Iris pigment epithelial cell (primary cell): ENCODE measurements at places on chromosomes 11 and 22.
A peak's percentile ranks its signal among the peaks of the same experiment; 100 is the strongest.

GRCh38 chr11:61999141-61999975, 31.9 kb upstream of the FTH1 start:
- DNase-seq: peak; percentile 47

- DNase-seq: peak; percentile 56
Measured at GRCh38 chr11:64148226-64148916, 17.5 kb downstream of the MACROD1 start.

DNA sequence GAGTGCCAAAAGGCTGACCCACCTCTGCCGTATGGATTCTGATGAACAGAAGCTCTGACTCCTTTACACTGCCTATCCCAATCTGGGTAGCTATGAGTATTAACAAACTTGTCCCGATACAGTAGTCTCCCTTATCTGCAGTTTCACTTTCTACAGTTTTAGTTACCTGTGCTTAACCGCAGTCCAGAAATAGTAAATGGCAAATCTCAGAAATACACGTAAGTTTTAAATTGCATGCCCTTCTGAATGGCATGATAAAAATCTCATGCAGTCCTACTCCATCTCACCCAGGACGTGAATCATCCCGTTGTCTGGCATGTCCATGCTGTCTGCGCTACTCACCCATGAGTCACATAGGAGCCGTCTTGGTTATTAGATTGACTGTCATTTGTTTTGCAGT, 68.8 kb downstream of the SNX19 start:
- peak; percentile 93 for DNase-seq

DNA sequence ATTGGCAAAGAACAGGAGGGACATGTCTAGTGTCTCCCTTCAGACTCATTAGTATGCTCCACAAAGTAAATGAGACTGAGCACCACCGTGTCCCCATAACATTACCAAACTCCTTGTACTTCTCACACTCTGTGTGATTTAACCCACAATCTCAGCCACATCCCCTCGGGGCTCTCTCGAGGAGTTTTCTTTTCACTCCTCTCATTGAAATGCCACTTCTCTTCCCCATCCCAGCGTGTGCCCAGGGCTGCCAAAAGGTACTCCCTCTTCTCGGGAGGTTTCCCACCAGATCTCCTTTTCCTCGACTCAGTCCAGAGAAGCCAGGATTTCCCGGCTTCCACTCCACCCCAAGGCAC, 1.1 kb downstream of the RBFOX2 start:
- DNase-seq: no peak

GRCh38 chr11:59556115-59556916, 45.0 kb downstream of the OR4D9 start:
- DNase-seq: peak; percentile 92

- DNase-seq: peak; percentile 43
Measured at GRCh38 chr11:35619855-35620640, 1.8 kb downstream of the FJX1 start.

DNA sequence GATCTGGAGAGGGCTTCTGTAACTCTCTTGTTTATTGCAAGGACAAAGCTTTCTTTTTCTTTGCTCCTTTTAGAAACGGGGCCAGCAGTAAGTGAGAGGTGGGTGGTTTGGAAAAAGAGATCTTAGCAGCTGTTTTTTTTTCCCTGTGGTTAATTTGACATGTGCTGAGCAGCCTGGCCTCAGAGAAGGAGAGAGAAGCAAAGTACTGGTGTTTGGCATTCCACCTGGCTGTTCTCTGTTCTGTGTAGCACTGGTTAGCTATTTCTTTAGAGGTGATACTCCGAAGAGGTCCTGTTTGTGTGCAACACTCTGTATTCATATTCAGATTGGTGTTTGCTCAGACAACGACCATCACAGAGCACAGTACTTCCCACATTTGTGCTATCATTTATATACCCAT, 80.8 kb upstream of the SORL1-AS1 start:
- no peak for DNase-seq

- DNase-seq: no peak
Measured at GRCh38 chr22:35457729-35458546, 58.0 kb downstream of the MCM5 start.

DNA sequence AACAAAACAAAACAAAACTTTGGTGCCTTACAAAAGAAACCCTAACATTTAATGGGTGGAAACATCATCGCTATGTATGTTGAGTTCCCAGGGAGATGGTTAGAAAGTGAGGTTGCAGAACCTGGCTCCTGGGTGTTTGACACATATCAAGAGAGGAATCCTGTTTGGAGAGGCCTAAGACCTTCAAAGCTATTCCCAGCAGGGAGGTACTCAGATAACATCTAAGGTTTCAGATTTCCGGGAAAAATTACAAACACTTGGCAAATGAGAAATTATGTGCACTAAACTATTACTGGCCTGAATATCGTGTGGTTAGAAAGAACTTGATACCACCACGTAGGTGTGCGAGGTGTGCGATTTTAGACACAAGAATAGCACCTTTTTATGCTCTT, 18.5 kb downstream of the TRIM5 start:
- DNase-seq: peak; percentile 33

DNA sequence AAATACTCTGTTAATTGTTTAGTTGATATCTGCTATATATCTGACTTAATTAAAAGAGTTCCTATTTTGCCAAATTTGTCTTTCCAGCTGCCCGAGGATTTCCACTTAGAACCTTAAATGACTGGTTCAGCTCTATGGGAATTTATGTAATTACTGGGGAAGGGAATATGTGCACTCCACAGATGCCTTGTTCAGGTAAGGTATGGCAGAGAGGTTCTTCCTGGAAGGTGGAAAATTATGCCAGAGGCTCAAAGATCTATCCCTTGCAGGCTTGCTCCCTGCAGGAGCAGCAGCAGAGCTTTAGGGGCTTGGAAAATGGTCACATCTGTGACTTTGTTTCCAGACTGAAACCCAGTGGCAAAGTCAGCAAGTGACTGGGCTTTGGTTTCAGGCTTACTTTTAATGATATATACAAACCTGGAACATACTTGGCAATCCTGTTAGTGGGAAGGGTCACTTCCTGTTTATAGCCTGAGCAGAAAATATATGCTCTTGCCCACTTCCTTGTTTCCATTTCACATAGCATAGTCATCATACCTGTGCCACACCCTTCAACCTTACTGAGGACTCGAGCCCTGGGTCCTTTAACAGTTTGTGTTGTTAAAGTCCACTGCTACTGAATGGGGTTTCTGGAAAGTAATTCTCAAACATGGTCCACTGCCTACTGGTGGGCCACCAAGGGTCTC, 23.7 kb downstream of the WBP2NL start:
- no peak for DNase-seq

- no peak for DNase-seq
Measured at GRCh38 chr11:17840101-17840548, 105.5 kb downstream of the KCNC1 start.

DNA sequence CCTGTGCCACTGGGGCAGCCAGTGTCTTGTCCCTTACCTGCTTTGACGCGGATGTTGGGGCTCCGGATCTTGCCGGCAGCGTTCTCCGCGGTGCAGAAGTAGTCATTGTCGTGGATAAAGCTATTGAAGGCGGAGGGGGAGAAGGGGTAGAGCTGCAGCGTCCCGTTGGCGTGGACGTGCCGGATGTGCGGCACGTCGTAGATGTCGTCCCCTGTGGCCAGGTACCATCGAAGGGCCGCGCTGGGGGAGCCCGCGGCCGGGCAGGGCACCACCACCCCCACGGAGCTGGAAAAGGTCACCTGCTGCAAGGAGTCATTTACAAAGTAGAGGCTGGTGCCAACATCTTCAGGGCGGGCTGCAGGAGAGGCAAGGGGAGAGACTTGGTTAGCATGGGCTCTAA, 16.6 kb downstream of the DSCAML1 start:
- DNase-seq: no peak

DNA sequence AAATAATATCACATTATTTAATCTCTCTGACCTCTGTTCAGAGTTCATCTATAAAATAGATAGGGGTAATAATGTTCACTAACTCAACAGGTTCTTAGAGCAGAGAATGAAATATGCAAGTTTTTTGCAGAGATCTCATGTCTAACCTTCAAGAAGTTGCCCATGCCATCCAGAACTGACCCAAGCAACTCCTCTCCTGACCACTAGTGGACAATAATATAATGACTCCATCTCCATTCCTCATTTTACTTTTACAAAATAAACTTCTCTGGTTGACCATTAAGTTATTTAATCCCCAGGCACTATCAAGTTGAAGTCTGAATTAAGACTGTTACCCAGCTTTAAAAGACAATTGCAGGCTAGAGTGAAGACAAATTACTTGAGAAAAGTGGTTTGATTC, 382.6 kb downstream of the KCNA4 start:
- peak; percentile 18 for DNase-seq

DNA sequence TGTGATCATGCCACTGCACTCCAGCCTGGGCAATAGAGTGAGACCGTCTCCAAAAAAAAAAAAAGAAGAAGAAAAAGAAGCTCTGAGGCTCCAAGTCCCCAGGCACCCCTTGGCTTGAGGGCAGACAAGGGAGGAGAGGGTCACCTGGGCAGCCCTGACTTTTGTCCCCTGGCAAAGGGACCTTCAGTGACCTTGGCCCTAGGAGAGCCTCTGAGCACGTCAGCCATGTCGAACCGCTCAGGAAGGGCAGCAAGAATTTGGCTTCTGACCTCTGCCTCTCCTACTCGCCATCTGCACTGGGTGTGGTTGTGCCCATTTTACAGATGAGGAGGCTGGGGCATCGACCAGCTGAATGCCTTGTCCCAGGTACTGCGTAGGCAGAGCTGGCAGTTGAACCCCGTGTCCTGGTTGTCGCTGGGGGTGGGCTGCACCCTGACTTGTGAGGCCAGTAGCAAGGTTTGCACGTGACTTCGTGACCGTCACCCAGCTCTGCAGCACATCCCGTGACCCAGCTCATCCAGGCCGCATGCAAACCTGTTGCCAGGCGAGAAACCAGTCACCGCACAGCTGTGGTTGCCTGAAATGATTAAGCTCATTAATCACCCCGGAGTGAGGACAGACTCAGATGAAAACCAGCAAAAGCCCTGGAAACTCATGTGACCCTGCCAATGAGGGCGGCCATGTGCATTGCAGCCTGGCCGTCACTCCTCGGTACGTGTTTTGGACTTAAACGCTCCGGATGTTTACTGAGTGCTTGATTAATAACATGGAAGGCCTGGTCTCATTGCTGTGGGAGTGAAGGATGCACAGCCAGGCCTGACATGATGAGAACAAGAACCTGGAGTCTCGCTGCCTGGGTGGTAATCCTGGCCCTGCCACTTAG, 47.7 kb upstream of the PPP6R3 start:
- DNase-seq: peak; percentile 20

DNA sequence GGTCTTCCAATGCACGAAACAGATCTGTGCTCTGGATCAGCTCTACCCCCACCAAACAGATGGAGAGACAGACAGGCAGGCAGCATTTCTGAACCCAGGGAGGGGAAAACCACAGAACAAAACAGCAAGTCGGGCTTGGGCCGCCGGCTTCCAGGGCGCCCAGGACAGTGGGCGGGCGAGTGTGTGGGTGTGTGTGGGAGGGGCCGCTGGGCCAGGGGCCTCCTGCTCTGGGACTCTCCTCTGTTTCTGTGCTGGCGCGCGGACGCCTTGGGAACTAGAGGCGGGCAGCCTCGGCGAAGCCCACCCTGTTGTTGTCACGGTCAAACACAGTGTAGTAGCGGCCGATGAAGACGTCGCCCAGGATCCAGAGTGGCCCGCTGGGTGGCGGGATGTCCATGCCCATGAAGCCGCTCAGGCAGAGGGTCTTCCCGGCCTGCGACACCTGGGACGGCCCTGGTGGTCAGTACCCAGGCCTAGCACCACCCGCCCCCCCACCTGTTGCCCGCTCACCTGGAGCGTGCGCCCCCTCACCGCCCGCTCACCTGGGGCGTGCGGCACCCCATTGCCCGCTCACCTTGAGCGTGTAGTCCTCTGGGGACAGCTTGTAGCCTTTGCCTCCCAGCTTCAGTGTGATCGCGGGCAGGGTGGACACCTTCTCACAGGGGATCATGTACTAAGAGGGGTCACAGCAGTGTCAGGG, 3.0 kb upstream of the IFITM10 start:
- no peak for DNase-seq

- DNase-seq: no peak
Measured at GRCh38 chr22:47626428-47627390, 864.3 kb downstream of the TBC1D22A start.

- DNase-seq: no peak
Measured at GRCh38 chr11:8002676-8003075, 15.5 kb downstream of the EIF3F start.

DNA sequence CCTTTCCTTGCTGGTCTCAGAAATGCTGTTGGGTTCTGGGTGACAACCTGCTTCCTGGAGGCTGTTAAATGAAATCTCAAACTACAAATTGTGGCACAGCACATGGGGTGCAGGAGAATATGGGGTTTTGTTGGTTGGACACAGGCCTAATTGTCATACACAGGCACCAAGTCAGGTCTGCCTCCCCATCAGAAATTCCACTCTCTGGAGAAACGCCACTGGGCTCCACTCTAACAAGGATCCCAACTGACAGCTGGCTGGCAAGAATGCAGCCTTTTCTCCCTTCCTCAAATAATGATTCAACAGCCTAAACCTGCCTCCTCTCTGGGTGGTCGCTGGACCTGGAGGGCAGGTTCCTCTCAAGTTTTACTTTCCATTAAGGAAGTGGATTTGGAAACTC, 177.8 kb upstream of the NARS2 start:
- no peak for DNase-seq

GRCh38 chr11:19849107-19849789, 136.6 kb downstream of the NAV2 start:
- DNase-seq: no peak

DNA sequence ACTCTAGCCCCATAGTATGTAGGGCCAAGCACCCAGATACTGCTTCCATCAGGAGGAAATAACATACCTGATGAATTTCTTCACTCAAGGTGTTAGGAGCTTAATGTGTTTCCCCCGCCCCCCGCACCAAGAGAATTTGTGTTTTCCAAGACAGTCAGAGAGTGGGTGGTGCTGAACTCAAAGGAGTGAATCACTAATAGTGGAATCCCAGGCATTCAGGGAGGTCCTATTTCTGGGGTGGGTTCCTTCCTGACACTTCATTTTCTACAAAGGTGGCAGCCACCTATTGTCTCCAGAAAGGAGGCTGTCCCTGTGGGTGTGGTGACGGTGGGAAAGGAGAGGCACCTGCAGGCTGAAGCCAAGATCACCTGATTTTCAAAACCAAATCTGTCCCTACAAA, 50.8 kb upstream of the ELF5 start:
- peak; percentile 37 for DNase-seq

- DNase-seq: no peak
Measured at GRCh38 chr11:44518968-44519550, 46.4 kb upstream of the CD82 start.

GRCh38 chr22:26143806-26144325, 25.4 kb upstream of the SEZ6L start:
- DNase-seq: no peak

GRCh38 chr11:122756417-122756816, 81.9 kb upstream of the CRTAM start:
- no peak for DNase-seq

- DNase-seq: no peak
Measured at GRCh38 chr11:2265396-2265795, 5.0 kb downstream of the ASCL2 start.

DNA sequence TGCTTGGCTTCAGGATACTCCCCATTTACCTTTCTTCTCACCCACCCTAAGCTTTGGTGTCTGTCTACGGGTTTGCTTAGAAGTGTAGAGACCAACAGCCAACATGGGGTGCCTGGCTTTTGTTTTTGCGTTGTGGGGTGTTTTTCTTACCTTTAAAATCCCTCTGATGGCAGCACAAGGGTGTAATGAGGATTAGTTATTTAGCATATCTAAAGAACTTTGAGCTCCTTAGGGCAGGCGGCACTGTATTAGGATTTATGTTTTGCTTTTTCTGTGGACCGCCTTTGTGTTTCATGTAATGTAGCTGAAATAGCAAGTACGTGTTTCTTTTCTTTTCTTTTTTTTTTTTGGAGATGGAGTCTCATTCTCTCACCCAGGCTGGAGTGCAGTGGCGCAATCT, 8.9 kb downstream of the AP2A2 start:
- no peak for DNase-seq

- DNase-seq: no peak
Measured at GRCh38 chr11:102590276-102591049, 34.7 kb downstream of the MMP20 start.
